ENCODE measurements at places on chromosomes 1 and 21.

GRCh38 chr1:7442036-7442435 is 329.1 kb upstream of the VAMP3 start:
- DNase-seq, result no peak
- H3K27me3 ChIP-seq, result no peaks in the 10 kb centered on the region
- H3K4me3 ChIP-seq, result no peak overlapping the region
- no peaks in the 10 kb centered on the region for H3K4me1 ChIP-seq

- no peak overlapping the region for H3K4me3 ChIP-seq
- no peaks in the 10 kb centered on the region for H3K27me3 ChIP-seq
- H3K27ac ChIP-seq, result no peak overlapping the region
- H3K36me3 ChIP-seq, result no peaks in the 10 kb centered on the region
Measured at GRCh38 chr1:115076384-115076915, 12.9 kb downstream of the TSPAN2 start.

DNA sequence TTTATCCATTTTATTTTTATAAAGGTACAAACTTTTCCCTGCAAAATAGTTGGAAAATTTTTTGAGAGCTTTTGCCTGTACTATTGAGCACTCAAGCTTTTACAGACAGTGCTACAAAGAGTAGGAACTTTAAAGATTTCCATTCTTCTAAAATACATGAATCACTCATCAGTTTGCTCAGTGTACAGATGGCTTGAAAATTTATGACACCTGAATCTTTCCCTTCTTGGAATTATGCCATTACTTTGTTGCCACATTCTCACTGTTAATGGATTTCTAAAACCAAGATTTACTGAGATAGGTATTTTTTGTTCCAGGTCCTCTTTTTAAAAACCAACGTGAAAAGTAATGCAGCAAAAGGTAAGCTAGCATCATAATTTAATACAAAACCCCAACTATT is 76.0 kb downstream of the GPATCH2 start:
- no peaks in the 10 kb centered on the region for H3K27me3 ChIP-seq
- no peaks in the 10 kb centered on the region for H3K36me3 ChIP-seq
- no peak overlapping the region for H3K4me3 ChIP-seq
- no peak for DNase-seq

- H3K4me1 ChIP-seq, result no peaks in the 10 kb centered on the region
- H3K27me3 ChIP-seq, result no peaks in the 10 kb centered on the region
- H3K36me3 ChIP-seq, result no peaks in the 10 kb centered on the region
- no peak for DNase-seq
- H3K27ac ChIP-seq, result no peak overlapping the region
- no peak overlapping the region for H3K4me3 ChIP-seq
Measured at GRCh38 chr1:114008993-114009392, 29.7 kb downstream of the OLFML3 start.

- DNase-seq, result no peak
- peaks cover 99% of the 10 kb centered on the region for H3K27me3 ChIP-seq
- H3K27ac ChIP-seq, result peak overlapping the region; percentile 94
- H3K4me1 ChIP-seq, result peaks cover 57% of the 10 kb centered on the region
- H3K36me3 ChIP-seq, result no peaks in the 10 kb centered on the region
Measured at GRCh38 chr1:1001057-1001783, 1.3 kb upstream of the HES4 start.

All from left lung (tissue), 14 donors.